ENCODE measurements at places on chromosomes 13 and 19.

DNA sequence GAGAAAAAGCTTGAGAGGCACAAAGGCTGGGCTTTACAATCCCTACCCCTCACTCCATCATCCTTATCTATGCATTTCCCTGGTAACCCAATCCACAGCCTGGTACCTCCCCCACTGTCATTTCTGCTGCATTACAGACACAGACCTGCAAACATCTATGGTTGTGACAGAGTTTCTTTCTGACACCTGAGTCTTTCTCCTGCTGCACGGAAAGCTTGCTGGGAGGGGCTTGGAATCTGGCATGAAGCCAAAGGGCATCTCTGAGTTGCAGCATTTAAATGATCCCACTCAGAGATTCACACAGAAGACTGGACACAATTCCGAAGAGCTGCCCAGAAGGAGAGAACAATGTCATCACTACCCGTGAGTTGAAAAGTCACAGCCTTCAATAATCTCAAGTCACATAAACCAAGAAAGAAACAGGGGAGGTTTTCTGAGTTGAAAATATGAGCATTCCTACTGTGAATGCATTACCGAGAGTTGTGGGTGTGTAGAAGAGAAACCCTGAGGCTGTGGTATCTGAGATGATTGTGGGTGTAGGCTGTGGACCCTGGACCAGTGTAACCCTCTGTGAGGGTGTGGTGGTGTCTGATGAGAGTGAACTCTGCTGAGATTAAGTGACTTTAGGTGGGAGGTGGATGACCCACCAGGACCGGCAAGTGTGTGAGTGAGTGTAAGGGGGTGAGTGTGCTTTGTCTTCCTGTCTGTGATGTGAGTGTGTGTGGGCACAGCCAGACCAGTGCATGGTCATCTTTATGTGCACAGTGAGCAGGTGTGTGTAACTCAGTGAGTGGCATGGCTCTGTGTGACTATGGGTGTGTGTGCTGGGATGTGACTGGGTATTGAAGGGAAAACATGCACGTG, at the start of gene LGALS14:
LGALS14 (plus strand) TSS at position 301 of the 864 bp plus-strand sequence; CDS start at position 349, 48 bp downstream.
- DNase-seq, result no peak

DNA sequence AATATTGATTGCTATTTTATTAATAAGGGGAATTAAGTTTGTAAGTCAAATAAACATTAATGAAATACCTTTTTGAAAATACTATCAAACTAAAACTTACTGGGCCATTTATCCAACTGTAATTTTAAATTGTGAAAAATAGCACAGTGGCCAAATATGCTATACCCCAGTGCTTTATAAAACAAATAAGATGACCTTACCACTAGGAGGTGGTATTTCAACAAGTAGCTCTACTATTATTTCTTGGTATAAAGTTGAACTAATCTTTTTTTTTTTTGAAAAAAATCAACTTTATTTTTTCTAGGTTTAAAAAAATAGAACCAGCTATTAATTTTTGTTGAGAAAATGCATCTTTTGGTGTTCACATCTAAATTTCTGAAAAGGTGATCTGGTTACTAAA, 14.7 kb downstream of the LACC1 start:
- DNase-seq, result no peak

DNA sequence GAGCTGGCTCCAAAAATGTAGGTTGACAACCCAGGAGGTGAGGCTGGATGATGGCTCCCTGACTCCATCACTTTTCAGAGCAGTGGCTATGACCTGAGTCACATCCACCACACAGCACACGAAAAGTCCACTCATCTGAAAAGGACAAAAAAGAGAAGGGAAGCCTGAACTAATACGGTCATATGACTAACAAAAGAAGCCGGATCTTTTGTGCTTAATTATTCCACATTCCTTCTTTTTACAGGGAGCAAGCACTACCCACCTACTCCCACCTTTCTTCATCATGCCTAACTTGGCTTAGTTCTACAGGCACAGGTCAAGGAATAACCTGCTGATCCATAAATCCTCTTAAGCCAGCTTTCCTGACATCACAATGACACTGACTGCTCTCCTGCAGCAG, 601.3 kb upstream of the MIR17HG start:
- DNase-seq, result no peak

- no peak for DNase-seq
Measured at GRCh38 chr13:111219280-111219679, 101.2 kb upstream of the TEX29 start.
